ENCODE measurements at places on chromosomes 2 and 18.

GRCh38 chr2:53467467-53468180, 300.0 kb upstream of the CHAC2 start:
- DNase-seq = no peak

- no peak for DNase-seq
Observed at GRCh38 chr2:211900000-211900399, 638.6 kb downstream of the ERBB4 start.

GRCh38 chr2:97716695-97717612, 3.6 kb downstream of the ZAP70 start:
- no peak for DNase-seq

- DNase-seq = no peak
Observed at GRCh38 chr2:27584597-27584996, 1.8 kb downstream of the ZNF512 start.

Data from HuH-7 (cell line).